ENCODE measurements at places on chromosomes 7 and 10. TPM values are rescaled to one million over a fixed set of nuclear protein-coding genes. Genes with fewer than 3 reads are reported as not detected.

DNA sequence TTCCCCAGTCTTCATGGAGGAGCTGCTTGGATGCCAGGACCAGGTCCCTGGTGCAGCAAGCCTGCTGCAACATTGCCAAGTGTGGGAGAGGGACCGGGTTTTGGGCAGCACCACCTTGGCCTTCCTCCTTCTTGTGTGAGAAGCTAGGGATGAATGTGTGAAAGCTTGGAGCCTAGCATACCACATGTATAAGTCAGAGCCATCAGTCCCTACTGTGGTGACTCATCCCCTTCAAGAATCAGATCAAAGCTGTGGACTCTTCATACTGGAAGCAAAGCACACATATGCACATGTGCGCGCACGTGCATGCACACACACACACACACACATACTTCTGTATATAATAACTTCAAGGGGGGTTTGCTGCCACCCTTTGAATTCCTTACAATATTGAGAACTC is 527.8 kb downstream of the LRMDA start:
- H3K4me3 ChIP-seq, result no peak overlapping the region
- no peaks in the 10 kb centered on the region for H3K4me1 ChIP-seq
- H3K27me3 ChIP-seq, result no peaks in the 10 kb centered on the region

GRCh38 chr10:47309408-47310089 is 9.6 kb downstream of the GDF10 start:
- peaks cover 2% of the 10 kb centered on the region for H3K4me1 ChIP-seq
- H3K4me3 ChIP-seq, result no peak overlapping the region
- no peak for DNase-seq
- H3K36me3 ChIP-seq, result no peaks in the 10 kb centered on the region
- H3K27me3 ChIP-seq, result no peaks in the 10 kb centered on the region
- H3K27ac ChIP-seq, result no peak overlapping the region

Gene TES
- total RNA-seq, result 108 TPM

DNA sequence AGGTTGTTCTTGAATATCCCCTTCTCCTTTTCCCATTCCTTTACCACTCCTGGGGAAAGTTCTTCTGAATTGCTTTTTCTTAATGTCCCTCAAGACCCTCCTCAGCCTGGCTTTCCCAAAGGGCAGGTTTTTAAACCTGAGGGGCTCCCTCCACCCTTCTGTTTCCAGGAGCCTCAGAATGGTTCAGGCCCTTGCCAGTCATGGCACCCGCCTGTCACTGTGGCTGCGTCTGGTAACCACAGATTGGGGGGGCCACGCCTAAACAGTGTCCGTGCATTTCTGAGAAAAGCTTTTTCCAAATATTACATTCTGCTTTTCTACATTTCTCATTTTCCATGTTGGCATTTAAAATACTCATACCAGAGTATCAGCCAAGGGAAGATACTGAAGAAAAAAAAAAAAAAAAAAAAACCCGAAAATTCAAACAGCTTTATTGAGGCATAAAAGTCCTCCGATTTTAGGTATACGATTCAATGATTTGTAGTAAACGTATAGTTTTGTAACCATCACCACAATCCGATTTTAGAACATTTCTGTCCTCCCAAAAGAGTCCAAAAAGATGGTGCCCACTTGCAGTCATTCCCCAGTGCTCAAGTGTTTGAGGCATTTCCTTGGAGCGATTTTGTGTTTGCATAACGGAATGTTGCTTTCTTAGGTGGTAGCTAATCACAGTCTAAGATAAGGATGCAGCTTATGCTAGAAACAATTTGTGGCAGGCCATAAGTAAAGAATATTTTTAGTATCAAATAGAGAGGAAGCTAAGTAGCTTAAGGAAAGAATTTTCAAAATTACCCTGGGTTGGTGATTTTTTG is 22.1 kb downstream of the HKDC1 start:
- H3K4me1 ChIP-seq, result peaks cover 3% of the 10 kb centered on the region
- no peaks in the 10 kb centered on the region for H3K27me3 ChIP-seq
- DNase-seq, result no peak
- H3K36me3 ChIP-seq, result no peaks in the 10 kb centered on the region

- no peaks in the 10 kb centered on the region for H3K36me3 ChIP-seq
- no peak overlapping the region for H3K4me3 ChIP-seq
- H3K27me3 ChIP-seq, result no peaks in the 10 kb centered on the region
- no peaks in the 10 kb centered on the region for H3K4me1 ChIP-seq
Measured at GRCh38 chr7:78939669-78940068, 513.8 kb downstream of the MAGI2 start.

DNA sequence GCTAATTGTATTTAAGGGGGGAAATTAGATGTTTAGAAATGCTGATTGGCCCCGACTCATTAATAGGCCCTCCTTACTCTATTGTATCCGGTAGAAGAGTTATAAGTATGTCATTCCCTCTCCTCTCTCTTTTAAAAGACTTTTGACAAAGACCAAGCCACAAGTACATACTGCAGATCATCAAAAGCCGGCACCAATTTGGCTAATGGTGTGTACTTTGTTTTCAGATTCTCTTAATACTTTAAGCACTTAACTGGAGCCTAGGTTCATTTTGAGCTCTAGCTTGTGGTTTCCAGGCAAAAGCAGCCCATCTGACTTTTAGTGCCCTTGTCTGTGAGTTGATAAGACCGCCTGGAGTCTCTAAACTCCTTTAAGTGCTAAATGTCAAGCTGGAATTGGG is 210.0 kb upstream of the LYZL1 start:
- H3K27me3 ChIP-seq, result no peaks in the 10 kb centered on the region
- no peaks in the 10 kb centered on the region for H3K4me1 ChIP-seq
- H3K27ac ChIP-seq, result no peak overlapping the region

GRCh38 chr10:109282510-109282909 is 640.8 kb downstream of the XPNPEP1 start:
- H3K36me3 ChIP-seq, result no peaks in the 10 kb centered on the region
- no peak for DNase-seq
- H3K27ac ChIP-seq, result no peak overlapping the region
- H3K4me3 ChIP-seq, result no peak overlapping the region

Gene FGFBP3
- total RNA-seq, result 6.6 TPM

Gene THNSL1
- total RNA-seq, result 0.64 TPM

DNA sequence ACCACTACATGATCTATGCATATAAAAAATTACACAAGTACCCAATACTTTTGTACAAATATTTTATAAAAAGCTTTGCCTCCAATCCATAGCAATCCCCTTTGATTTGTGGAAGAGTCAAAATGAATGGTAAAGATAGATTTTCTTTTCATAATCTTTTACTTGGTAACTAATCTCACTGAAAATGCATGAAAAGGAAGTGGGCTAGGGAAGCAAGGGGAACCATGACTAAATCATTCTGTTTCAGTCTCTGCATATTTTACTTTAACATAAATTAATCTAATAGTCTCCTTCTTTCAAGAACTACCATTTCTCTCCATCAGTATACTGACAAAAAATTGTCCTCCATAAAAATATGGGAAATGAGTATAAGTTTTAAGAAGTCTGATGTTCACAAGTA is 96.9 kb downstream of the TES start:
- no peaks in the 10 kb centered on the region for H3K27me3 ChIP-seq
- no peak overlapping the region for H3K27ac ChIP-seq
- H3K4me3 ChIP-seq, result no peak overlapping the region
- H3K36me3 ChIP-seq, result no peaks in the 10 kb centered on the region

Measured in ascending aorta (tissue), 2 donors.